ENCODE measurements at places on chromosomes 3 and 15. TPM values are rescaled to one million over a fixed set of nuclear protein-coding genes. Genes with fewer than 3 reads are reported as not detected.

DNA sequence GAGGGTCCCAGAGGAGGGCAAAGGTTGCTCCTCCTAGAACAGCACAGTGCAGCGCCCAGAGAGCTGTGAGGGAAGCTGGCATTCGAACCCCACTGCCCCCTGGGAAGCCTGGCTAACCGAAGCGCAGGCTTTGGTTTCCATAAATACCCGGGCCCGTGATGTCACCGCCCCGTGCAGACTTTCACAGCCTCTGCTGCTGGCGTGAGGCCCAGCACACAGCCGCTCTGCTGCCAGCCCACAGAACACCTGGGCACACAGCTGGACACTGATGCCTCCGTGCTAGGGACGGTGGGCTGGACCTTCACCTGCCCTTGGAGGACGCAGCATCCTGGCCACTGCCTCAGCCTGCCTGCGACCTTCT, 1.0 kb downstream of the IQSEC1 start:
- DNase-seq, result no peak

GRCh38 chr3:39469945-39470344, 2.5 kb downstream of the MOBP start:
- DNase-seq, result no peak

GRCh38 chr15:31359702-31360111, 33.1 kb downstream of the KLF13 start:
- DNase-seq, result no peak

DNA sequence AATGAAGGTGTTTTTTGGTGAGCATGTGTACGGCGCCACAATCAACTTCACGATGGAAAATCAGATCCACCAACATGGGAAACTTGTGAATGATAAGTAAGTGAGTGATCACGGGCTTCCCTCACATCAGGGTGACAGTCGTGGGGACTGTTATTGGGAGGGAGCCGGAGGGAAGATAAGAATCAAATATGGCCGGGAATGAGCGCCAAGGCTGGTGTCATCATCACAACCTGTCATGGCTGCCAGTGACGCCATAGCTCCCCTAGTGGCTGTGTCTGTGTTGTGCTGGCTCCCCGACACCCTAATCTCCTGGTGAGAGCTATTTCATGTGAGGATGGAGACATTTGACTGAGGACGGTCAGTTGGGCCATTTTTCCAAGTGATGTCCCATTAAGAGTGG, 168.5 kb downstream of the SV2B start:
- DNase-seq, result no peak

DNA sequence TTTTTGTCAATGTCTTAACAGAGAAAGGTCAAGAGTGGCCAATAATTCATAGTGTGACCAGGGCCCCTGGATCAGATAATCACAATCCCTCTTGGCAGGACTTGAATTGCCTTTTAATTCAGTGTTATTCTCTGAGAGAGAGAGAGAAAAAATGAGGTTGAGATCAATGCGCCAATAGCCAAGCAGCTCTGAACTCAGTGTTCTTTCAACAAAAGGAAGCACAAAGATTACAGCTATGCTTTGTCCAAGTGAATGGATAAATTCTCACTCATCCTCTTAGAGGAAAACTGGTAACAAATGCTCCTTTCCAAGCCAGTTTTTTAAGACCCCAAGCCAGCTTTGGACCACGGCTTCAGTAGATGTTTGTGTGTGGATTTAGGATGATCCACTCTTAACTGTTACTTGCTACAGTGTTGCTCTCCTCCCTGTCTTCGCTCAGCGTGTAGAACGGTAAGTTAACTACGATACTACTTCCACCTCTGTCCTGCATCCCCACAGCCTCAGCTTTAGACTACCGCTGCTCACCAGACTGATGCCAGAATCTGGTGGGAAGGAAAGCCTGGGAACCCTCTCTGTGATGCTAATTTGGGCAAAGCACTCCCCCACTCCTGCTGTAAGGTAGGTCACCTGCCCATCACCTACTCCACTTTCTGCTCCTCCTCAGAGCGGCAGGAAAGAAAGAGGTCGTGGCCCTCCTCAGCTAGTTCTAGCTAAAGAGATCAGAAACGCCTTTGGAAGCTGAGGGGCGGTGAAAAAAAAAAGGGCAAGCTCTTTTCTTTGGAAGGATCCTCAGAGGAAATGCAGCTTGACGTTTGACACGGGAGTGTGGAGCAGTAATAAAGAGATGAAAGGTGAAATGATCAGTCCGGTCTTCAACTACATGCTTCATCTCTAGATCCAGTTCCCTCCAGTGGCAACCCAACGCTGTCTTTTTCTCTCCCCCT, 46.8 kb upstream of the LPP start:
- no peak for DNase-seq

GRCh38 chr15:74523982-74524381, 17.0 kb upstream of the ARID3B start:
- DNase-seq, result no peak

DNA sequence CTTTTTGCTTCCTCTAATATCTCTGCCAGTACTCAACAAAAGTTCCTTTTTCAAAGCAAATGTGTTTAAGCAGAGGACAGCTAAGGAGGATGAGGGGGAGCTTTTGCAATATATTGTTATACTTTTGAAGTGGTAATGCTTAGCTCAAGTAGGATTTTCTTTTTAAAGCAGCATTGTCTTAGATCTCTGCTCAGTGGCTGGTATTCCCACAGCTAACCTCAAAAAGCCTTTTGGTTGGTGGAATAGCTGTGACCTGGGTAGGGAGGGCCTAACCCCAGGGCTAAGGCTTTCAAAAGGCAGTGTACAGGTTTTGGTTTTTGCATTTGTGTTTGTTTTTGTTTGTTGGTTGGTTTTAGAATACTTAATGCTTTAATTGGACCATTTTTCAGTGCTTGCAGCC, 76.1 kb downstream of the UBP1 start:
- DNase-seq, result no peak

Gene PCLAF
- 7.9 TPM for total RNA-seq

Gene CNTN3
- total RNA-seq, result 0.35 TPM

Gene ADAMTS17
- total RNA-seq, result 0.39 TPM

Gene PODXL2
- 5.9 TPM for total RNA-seq

Gene NAALADL2
- 16.1 TPM for total RNA-seq

Gene ZIC1
- 89.9 TPM for total RNA-seq

Gene GOLGA8F
- not detected for total RNA-seq
